ENCODE measurements at places on chromosomes 1 and 21.

- DNase-seq, result no peak
Measured at GRCh38 chr1:84780000-84780716, 89.9 kb upstream of the SSX2IP start.

GRCh38 chr1:166884040-166884642 is 8.1 kb upstream of the TADA1 start:
- no peak for DNase-seq

- no peak for DNase-seq
Measured at GRCh38 chr1:6969762-6970161, 184.5 kb downstream of the CAMTA1 start.

- DNase-seq, result no peak
Measured at GRCh38 chr1:224996266-224996665, 66.8 kb downstream of the DNAH14 start.

DNA sequence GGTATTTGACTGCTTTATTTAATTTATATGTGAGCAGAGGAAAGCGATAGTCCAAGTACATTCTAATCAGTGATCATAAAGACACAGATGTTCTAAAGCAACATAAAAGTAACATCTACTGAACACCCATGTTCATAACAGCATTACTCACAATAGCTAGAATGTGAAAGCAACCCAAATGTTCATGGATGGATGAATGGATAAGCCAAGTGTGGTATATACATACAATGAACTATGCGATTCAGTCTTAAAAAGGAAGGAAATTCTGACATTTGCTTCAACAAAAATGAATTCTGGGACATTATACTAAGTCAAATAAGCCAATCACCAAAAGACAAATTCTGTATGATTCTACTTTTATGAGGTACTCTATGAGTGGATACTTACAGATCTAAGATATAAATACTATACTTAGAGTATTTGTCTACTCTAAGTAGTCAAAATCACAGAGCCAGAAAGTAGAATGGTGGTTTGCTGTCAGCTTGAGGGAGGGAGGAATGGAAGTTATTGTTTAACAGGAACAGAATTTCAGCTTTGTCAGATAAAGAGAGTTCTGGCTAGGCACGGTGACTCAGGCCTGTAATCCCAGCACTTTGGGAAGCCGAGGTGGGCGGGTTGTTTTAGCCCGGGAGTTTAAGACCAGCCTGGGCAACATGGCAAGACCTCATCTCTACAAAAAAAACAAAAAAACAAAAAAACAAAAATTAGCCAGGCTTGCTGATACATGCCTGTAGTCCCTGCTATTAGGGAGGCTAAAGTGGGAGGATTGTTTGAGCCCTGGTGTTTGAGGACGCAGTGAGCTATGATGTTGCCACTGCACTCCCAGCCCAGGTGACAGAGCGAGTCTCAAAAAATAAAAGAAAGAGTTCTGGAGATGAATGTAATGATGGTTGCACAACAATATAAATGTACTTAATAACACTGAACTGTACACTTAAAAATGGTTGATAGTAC is 79.7 kb upstream of the ARHGAP29 start:
- DNase-seq, result no peak

DNA sequence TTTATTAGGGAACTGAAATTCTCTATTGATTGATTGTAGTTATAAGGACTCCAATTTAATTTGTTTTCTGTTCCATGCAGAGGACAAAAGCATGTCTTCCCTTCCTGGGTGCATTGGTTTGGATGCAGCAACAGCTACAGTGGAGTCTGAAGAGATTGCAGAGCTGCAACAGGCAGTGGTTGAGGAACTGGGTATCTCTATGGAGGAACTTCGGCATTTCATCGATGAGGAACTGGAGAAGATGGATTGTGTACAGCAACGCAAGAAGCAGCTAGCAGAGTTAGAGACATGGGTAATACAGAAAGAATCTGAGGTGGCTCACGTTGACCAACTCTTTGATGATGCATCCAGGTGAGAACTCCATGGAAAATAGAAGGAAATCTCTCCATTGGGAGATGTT is 1.5 kb downstream of the SETDB1 start:
- no peak for DNase-seq

DNA sequence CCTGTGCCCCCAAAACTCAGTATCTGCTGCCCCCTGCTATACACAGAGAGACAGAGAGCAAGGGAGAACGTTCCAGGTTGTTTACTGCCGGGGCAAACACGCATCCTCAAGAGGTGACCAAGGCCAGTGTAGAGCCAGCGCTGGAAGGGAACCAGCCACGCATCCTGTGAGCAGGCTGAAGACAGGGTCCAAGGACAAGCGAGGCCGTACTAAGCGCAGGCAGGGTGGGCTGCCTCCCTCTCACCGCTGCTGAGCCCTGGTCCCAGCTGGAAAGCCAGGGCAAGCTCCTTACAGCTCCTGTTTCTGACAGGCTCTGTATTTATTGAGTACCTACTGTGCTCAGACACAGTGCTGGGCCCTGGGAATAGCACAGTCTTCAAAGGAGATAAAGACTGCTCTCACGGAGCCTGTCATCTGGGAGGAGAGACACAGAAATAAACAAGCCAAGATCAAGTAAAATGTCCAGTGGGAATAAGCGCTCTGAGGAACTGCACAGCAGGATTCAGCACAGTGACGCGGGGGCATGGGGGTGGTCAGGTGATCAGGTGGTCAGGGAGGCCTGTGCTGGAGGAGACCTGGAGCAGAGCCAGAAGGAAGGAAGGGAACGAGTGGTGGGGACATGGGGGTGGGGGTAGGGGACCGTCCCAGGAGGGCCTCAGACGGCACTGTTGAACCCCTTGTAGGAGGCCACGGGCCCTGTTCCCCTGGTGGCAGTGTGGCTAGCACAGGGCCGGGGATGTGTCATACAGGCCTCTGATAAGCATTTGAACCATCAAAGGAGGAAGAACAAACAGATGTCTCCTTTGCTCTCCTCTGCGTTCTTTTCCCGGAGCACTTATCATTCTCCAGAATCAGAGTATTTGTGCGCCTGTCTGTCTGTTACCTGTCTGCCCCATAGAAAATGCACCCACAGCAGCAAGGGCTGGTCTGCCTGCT is 37.8 kb upstream of the EFHD2 start:
- no peak for DNase-seq

- no peak for DNase-seq
Measured at GRCh38 chr1:174000371-174000770, 21.8 kb downstream of the RC3H1 start.

- DNase-seq, result no peak
Measured at GRCh38 chr1:216310776-216311175, 112.5 kb downstream of the USH2A start.

DNA sequence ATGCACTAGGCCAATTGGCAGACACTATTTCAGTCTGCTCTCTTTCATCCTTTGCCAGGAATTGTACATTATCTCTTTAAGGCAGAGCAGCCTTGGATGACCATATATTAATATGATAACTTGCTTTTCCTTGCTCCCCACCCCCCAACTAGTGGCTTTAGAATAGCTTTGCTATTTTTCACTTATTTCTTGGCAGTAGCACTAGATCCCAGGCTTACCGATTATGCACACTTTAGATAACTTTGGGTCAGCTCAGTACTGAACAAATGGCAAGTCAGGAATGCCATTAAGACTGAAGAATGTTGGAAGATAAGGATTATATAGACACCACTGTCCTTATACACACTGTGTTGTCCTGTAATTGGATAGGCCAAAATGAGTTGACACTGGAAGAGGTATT is 146.4 kb downstream of the FGGY start:
- DNase-seq, result no peak

DNA sequence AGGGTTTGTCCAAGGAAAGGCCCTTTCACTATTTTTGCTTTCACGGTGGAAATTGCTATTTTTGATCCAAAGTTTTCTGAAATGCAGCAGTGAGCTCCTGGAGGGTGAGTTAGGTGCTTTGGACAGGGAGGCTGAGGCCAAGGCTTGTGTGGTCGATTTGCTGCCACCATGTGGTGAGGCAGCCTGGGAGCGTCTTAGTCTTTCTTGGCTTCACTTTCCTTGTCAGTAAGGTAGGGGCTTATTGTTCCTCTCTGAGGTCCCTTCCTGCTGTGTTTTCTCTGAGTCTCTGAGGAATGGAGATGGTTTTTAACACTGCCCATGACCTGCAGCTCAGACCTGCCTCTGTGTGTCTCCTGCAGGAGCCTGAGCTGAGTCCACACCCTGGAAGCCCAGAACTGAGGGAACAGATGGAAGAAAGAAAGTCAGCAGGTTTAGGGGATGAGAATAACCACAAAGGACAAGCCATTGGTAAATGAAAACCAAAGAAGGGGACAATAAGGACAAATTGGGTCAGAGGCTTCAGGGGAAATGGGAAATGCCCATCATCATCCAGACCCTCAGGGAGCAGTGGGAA is 20.1 kb upstream of the S100A10 start:
- DNase-seq, result no peak

GRCh38 chr1:30782361-30783255 is 25.0 kb upstream of the LAPTM5 start:
- DNase-seq, result peak; percentile 63

DNA sequence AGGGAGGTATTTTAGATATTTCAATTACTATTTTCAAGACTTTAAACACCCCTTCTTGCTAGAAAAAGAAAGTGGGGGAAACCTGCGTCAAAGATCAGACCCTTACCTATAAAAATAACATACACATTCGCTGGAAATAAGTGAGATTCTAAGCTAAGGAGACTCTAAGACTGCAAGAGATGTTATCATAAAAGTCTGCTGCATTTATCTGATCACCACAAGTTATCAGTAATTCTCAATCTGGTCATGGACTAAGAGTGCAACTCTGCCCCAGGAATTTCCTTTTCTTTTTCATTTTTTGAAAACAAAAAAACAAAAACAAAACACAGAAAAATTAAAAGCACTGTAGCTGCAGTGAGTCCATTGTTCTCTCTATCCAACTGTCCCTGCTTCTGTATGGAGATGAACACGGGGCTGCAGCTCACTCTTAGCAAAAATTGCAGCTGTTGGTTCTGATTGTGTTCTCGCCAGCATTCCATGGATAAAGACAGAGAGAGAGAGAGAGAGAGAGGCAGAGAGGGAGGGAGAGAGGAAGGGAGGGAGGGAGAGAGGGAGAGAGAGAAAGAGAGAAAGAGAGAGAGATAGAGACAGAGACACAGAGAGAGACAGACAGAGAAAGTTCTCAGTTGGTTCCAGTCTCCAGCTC is 14.1 kb downstream of the XKR8 start:
- no peak for DNase-seq

- DNase-seq, result no peak
Measured at GRCh38 chr1:236176337-236177336, 34.3 kb downstream of the GPR137B start.

GRCh38 chr1:43327549-43328292 is 9.9 kb upstream of the MPL start:
- no peak for DNase-seq

DNA sequence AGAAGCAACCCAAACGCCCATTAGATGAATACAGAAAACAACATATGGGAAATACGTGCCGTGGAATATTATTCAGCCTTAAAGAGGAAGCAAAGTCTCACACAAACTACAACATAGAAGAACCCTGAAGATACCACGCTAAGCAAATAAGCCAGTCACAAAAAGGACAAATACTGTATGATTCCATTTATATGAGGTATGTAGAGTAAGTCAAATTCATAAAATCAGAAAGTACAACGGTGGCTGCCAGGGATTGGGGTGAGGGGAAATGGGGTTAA is 54.2 kb downstream of the SIPA1L2 start:
- DNase-seq, result no peak

- DNase-seq, result no peak
Measured at GRCh38 chr1:206713910-206714312, 29.2 kb downstream of the MAPKAPK2 start.

DNA sequence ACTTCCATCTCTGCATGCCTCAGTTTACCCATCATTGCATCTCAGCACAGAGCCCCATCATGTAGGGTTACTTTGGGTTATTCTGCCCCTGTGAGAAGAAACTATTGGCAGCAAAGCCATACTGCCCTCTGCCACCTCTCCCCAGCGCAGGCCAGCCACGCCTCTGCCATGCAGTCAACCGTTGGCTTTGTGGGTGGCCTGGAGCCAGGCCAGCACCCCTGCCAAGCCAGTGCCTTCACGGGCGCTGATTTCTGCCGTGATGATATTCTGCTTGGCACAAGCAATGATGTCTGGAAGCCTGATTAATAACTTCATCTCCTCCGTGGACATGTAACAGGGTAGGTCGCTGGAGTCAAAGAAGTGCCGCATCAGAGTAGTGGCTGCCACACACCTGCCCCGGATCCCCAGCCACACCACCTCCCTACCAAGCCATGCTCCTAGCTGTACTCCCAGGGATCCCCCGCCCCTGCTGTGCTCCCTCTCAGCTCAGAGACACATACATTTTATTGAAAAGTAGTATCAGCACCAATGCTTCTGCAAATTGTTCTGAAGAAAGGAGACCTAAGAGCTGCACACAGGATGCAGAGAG is 15.0 kb upstream of the CEP85 start:
- no peak for DNase-seq

GRCh38 chr1:236163463-236164153 is 21.3 kb downstream of the GPR137B start:
- DNase-seq, result no peak

DNA sequence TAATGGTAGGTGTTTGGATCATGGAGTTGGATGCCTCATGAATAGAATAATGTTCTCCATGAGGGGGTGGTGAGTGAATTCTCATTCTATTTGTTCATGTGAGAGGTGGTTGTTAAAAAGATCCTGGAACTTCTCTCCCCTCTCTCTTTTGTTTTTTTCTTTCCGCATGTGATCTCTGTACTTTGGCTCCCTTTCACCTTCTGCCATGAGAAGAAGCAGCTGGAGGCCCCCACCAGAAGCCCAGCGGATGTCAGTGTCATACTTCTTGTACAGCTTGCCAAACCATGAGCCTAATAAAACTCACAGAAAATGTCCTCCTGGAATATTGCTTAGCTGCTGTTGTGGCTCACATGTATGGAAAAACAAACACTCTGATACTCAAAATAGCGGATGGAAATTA is 1212.3 kb upstream of the NCAM2 start:
- DNase-seq, result no peak

- DNase-seq, result no peak
Measured at GRCh38 chr1:151924691-151925587, 15.6 kb upstream of the THEM4 start.

GRCh38 chr1:96259399-96259798 is 462.2 kb upstream of the PTBP2 start:
- DNase-seq, result no peak

GRCh38 chr21:18007121-18007520 is 188.0 kb upstream of the C21orf91 start:
- peak; percentile 58 for DNase-seq

DNA sequence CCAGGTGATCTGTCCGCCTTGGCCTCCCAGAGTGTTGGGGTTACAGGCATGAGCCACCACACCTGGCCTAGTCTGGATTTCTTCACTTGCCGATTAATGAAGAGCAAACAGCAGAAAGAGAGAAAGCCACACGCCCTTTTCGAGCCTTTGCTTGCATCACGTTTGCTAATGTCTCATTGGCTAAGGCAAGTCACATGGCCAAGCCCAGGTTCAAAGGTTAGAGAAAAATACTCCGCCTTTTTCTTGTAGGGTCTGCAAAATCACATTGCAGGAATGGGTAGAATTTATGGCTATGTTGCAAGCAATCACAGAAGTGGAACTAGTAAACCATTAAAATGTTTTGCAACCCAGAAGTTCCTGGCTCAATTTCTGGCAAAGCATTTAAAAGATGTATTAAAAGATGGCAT is 26.8 kb upstream of the BACH1 start:
- DNase-seq, result no peak
